ENCODE measurements at places on chromosomes 6 and 20. TPM values are rescaled to one million over a fixed set of nuclear protein-coding genes. Genes with fewer than 3 reads are reported as not detected.

GRCh38 chr6:11221623-11222384 lies 10.7 kb downstream of the NEDD9 start:
- DNase-seq: no peak

The MUCL3 gene
- total RNA-seq: not detected

DNA sequence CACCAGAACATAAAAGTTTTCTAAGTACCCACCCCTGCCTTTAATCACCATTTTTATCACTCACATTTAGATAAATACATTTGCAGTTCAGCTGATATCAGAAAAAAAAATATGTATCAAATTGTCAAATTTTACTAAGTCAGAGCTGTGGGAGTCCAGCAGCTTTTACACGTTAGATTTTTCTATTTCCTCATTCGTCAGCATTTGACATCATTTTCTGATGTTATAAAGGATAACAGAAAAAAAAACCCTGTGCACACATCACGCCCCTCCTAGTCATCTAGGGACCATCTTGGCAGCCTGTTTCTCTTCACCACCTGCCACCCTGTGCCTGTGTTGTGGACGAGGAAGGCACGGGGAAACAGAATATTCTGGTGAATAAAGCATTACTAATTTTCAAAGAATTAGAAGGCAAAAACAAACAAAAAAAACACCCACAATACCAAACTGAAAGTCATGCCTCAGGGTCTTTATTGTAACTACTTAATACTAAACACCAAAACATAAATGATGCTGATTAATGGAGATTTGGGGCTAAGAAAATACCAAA lies 12.4 kb downstream of the B4GALT5 start:
- DNase-seq: no peak

GRCh38 chr20:43015566-43015965 lies 174.1 kb downstream of the PTPRT start:
- DNase-seq: no peak

GRCh38 chr6:9224539-9224938 lies 789.2 kb upstream of the SLC35B3 start:
- DNase-seq: no peak

The ERVFRD-1 gene
- total RNA-seq: 0.14 TPM

The SENP6 gene
- total RNA-seq: 53.9 TPM

GRCh38 chr6:145155873-145156782 lies 579.2 kb downstream of the EPM2A start:
- DNase-seq: no peak

GRCh38 chr6:14423955-14424354 lies 306.4 kb downstream of the CD83 start:
- no peak for DNase-seq

DNA sequence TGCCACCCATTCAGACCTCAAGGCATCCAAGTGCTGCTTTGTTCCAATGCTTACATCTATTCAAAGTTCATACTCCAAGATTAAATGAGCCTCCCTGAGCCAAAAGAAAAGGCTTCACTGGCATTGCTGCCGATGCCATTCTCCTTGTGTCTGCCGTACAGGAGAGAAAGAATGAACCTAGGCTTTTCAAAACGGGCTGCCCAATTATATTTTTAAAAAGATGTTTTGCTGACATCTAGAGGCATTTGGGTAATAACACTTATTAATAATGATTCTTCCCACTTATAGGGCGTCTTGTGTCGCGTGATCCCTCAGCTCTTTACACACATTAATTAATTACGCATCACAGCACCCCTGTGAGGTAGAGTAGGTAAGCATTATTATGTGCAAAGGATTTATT lies 545.6 kb downstream of the PKHD1 start:
- no peak for DNase-seq

The KCNK15 gene
- total RNA-seq: 0.32 TPM

GRCh38 chr6:23445157-23445710 lies 680.8 kb upstream of the NRSN1 start:
- no peak for DNase-seq

DNA sequence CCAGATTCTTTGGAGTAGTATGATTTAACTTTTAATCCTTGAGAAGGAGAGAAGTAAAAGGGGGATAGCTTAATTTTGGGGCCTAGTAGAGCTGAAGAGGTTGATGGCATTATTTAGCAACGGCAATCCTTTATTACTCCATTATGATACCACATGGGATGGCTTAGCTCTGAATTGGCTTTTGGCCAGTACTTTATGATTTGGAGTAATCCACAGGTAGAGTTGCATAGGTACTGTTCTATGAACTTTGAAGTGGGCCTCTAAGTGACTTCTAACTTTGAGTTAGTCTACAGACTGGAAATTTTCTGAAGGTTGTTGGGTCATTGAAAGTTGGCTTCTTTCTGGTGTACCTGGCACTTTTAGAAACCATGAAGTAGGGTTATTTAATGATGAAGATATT lies 11.6 kb downstream of the YWHAB start:
- no peak for DNase-seq
